HuH-7 (cell line): ENCODE measurements at places on chromosomes 13 and 19.

DNA sequence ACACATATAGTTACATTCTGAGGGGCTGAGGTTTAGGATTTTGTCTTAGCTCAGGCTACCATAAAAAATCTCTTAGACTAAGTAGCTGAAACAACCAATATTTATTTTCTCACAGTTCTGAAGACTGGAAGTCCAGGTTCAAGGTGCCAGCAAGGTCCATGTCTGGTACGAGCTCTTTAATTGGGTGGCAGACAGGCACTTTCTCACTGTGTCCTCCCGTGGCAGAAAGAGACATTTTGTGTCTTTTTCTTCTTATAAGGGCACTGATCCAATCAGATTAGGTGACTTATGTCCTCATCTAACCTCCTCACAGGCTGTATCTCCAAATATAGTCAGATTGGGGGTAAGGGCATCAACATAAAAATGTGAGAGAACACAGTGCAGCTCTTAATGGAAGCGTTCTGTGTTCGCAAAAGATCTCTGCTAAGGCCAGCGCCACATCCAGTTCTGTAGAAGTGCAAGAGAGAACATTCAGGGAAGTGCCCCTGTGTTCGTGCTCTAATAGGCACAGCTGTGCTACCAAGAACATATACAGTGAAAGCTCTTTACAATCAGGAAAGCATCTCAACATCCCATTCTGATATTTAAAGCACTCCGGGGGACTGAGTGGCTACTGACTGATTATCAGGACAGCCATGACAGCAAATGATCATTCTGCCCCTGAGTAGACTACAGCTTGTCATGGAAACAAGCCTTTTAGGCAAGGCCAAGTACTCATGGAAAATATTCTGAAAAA, 819.2 kb downstream of the LIG4 start:
- DNase-seq = no peak

DNA sequence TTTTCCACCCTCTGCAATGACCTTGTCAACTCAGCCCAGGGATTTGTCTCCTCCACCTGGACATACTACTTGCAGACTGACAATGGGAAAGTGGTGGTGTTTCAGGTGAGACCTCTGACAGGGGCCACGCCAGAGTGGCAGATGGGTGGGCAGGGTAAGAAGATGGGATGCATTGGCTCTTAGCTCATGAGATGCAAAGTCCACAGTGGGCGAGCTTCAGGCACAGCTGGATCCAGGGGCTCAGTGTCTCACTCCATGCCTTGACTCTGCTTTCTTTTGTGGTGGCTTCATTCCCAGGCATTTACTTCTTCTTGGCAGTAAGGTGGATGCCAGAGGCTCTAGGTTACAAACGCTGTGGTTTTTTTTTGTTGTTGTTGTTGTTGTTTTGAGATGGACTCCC, 3.4 kb downstream of the TMEM59L start:
- no peak for DNase-seq

DNA sequence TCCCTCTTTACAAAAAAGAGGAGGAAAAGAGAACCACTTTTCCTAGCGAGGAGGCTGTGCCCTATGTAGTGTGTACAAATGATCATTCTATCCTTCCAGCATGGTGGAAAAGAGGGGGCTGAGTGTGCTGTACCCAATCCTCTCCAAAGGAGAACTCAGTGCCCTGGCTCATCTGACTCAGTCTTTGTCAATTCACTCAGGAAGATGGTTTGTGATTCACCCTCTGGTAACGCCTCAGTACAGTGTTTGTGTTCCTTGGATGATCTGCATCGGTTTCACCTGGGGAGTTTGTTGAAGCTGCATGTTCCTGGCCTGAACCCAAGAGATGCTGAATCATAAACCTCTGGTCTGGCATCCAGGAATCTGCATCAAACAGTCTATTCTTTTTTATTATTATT, 18.3 kb upstream of the ENOX1 start:
- DNase-seq = no peak

GRCh38 chr13:91166714-91167511, 180.6 kb upstream of the MIR17HG start:
- no peak for DNase-seq

DNA sequence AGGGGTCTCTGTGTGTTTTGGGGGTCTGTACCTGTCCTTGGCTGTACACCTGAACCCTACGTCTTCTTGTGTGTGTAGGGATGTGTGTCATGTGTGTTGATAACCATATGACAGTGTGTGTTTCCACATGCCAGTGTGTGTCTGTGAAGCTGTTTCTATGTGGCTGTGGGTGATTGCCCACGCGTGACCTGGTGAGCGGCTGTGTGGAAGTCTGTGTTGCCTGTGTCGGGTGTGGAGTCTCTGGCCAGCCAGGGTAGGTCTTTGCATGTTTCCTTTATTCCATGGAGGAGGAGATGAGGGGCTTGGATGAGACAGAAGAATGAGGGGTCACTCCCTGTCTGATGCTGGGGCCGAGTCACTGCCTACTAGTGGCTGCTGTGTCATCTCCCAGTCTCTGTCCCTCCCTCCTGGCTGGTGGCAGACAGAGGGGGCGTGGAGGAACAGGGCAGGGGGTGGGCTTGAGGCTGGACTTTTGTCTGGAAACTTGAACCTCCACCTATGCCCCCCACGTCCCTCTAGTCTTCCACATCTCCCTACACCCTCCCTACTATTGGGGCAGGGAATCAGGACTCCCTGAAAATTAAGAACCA, 2.8 kb upstream of the FOSB start:
- no peak for DNase-seq

DNA sequence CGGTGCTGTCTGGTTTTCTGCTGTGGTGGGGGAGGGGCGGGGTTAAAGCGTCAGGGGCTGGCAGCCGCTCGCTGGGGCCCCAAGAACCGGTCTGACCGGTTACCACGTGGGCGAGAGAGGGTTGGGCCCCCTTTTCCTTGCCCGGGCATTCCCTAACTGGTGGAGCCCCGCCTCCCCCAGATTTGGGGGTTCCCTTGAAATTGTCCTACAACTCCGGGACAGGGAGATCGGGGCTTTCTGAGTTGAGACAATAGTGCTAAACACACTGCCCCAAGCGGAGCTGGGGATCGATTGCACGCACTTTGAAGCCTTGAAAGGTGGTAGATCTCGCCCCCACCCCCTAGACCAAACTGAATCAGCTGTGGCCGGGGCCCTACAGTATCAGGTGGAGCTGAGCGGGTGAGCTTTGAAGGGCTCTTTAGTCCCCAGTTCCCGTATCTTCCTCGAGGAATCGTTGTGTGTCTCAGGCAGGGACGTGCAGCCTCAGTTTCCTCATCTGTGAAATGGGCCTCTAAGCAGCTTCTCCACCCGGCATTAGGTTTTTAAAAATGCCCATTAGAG, 4.8 kb downstream of the IER2 start:
- DNase-seq = no peak
